Thymus (tissue), 14 donors: ENCODE measurements at places on chromosomes 7 and 10.

GRCh38 chr7:53520841-53521240, 485.4 kb downstream of the POM121L12 start:
- DNase-seq, result no peak

- DNase-seq, result no peak
These were observed 342.7 kb downstream of the GRID1 start for GRCh38 chr10:86023931-86024280.

GRCh38 chr10:44567471-44567870, 182.6 kb upstream of the CXCL12 start:
- no peak for DNase-seq

DNA sequence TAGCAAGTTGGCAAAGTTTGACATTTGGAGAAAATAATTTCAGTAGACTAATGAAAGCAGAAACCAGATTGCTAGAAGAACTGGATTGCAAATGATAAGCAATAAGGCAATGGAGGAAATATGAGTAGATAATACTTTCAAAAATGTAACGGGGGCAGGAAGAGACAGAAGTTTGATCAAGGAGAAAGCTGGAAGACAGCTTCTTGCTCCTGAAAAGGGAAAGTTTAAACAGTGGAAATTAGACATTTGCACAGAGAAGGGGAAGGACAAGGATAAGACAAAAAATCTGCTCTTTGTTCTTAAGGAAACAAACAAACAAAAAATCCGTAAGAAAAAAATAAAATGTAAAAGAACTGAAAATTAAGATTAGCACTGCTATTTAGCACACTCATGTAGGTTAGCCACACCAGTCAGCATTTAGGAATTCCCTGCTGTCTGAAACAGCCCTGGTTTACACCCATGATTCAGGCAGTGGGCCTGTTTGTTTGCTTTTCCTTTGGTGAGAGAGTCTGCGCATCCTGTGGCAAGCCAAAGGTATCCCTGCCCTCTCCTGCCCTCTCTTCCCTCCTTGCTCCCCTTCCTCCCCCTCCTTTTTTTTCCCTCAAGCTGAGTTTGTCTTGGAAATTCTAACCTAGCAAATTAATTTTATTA, 104.3 kb upstream of the CAV2 start:
- DNase-seq, result no peak

- no peak for DNase-seq
These were observed 366.5 kb upstream of the SEMA3C start for GRCh38 chr7:81285142-81285871.

GRCh38 chr10:88182601-88182930, 319.1 kb downstream of the PTEN start:
- no peak for DNase-seq

- no peak for DNase-seq
These were observed 249.8 kb upstream of the VSTM2A start for GRCh38 chr7:54292171-54292925.

- no peak for DNase-seq
These were observed 168.7 kb upstream of the LYZL1 start for GRCh38 chr10:29120216-29120615.

DNA sequence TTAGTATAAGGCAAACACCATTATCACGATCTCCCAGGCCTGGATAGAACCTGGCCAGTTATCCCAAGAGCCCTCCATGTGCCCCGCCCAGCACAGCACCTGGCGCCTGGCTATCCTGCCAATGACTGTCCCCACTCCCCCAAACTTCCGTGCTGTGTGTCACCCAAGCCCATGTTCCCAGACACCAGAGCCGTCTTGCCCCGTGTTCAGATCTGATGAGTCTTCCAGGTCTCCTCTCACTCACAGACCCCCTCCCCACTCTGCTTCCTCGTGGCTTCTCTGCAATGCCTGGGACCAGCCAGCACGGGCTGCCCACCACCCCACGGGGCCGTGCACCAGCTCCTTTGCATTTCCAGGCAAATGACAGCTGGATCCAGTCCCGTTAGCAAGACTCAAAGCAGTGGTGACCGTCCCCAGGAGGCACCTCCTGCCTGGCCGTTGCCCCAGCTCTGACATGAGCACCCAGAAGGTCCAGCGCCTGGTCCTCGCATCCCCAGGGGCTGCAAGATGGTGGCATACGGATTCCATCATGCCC, 43.8 kb upstream of the INPP5A start:
- DNase-seq, result no peak

DNA sequence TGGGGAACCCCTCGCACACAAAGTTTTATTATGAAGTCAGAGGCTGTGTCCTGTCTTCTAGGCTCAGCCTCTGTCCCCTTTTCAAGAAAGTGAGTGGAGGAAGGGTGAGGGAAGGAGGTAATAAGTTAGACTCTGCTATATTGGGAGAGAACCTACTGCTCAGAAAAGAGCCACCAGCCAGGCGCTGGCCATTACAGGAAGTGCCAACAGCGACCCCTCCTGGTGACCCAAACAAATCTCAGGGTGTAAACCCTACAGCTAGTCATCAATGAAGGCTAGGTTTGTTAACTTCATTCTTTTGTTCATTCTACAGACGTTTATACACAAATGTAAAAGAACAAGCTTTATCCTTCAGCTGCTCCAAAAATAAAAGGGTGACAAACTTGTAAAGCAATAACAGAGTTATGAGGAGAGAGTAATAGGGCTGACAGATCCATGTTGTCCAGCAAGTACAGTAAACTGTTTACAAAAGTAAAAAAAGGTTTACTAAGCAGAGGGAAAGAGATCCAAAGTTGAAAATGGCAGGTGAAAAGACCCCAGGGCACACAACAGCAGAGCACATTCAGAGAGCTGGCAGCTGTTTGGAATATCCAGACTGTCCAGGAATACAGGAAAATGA, 82.7 kb downstream of the FAM204A start:
- DNase-seq, result no peak

GRCh38 chr10:69697006-69697405, 67.0 kb downstream of the FAM241B start:
- no peak for DNase-seq

DNA sequence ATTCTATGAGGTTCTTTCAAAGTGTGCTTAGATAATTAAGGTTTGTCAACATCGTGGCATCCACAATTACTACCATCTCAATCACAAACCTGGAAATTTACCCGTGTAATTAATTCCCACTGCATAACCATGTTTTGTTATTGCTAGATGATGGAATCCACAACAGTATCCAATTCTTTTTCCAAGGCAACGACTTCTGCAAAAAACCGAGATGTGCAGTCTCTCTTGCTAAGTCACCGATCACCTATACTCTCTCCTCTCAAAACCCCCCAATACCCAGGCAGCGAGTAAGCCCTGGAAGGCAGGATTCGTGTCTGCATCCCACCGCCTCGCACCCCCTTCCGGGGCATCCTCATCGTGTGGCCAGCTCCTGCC, 678 bp upstream of the EIF4H start:
- no peak for DNase-seq

DNA sequence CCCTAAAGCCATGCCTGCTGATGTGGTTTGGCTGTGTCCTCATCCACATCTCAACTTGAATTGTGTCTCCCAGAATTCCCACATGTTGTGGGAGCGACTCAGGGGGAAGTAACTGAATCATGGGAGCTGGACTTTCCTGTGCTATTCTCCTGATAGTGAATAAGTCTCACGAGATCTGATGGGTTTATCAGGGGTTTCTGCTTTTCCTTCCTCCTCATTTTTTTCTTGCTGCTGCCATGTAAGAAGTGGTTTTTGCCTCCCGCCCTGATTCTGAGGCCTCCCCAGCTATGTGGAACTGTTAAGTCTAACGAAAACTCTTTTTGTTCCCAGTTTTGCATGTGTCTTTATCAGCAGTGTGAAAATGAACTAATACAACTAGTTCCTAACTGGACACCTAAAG, 11.8 kb downstream of the MACROH2A2 start:
- no peak for DNase-seq

- no peak for DNase-seq
These were observed 28.2 kb upstream of the ASAH2 start for GRCh38 chr10:50279489-50279888.

- DNase-seq, result no peak
These were observed 103.7 kb upstream of the ZPBP start for GRCh38 chr7:50196719-50197118.

DNA sequence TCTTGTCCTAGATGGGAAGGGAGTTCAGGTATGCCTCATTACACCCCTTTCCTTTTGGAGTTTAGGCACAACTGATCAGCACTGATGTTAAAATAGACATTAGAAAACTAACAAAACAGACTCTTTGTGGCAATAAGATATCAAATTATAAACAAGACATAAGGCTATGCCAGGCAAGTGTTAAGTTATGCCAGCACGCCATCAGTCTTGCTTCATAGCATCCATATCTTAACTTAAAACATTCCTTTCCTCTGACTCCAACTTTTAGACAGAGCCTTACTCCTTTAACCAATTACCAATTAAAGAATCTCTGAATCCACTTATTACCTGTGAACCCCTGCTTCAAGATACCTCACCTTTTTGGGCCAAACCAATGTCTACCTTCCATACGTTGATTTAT, 126.2 kb upstream of the ETV1 start:
- no peak for DNase-seq

DNA sequence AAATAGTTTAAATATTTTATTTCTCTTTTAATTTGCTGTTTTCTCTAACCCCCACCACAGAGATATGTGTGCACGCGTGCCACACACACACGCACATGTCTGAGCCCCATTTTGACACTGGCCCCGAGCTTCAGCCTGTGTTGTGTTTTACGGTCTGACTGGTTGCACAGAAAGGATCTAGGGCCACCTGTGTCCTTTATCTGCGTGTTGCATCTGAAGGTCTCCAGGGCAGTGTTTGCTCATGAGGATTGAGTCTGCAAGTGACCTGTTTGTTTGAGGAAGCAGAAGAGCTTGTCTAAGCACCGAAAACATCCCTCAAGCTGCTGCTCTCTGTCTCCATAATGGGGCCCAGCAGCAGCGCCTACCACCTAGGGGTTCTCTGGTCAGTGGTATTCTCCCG, 266.4 kb upstream of the LYZL1 start:
- no peak for DNase-seq

GRCh38 chr7:14858866-14859265, 43.7 kb downstream of the DGKB start:
- DNase-seq, result no peak

DNA sequence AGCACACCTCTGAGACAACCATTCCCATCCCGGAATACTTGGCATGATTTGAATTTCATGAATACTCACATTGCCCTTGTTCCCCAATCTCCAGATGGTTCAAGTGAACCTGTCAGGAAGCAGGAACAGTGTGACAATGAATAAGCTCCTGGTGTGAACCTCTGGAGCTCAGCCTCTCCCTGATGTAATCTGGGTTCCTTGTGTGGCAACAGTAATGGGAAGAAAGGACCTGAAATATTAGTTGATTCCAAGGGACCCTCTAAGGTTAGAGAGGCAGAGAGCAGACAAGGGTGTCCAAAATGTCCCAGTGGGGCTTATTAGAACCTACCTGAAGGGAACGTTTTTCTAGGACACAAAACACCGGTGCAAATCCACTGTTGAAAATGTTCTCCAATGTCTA, 8.5 kb downstream of the OR2A7 start:
- DNase-seq, result no peak

GRCh38 chr10:48526846-48527505, 77.9 kb downstream of the ARHGAP22 start:
- no peak for DNase-seq

GRCh38 chr7:988426-988911, 5.5 kb downstream of the CYP2W1 start:
- DNase-seq, result no peak

GRCh38 chr10:110260746-110261477, 43.8 kb downstream of the SMNDC1 start:
- no peak for DNase-seq

- DNase-seq, result no peak
These were observed 8.4 kb upstream of the CCNY start for GRCh38 chr10:35327790-35328403.

DNA sequence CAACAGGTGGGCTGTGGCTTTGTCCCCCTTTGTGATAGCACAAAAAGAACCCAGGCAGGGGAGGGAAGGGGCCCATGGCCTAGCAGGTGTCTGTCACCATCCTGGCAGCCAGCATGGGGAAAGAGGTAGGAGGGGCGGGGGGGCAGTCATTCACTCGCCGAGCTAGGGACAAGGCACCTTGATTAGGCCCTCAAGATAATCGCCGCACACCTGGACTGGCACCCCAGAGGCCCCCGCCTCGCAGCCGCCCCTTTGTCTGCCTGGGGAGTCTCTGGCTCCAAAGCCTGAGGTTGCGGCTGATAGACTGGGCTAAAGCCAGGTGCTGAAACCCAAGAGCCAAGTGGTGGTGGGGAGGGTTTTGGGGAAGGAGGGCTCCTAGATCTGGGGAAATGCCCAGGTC, 151.2 kb upstream of the PCBD1 start:
- no peak for DNase-seq

- DNase-seq, result no peak
These were observed 57.7 kb downstream of the ASB13 start for GRCh38 chr10:5608608-5609220.

DNA sequence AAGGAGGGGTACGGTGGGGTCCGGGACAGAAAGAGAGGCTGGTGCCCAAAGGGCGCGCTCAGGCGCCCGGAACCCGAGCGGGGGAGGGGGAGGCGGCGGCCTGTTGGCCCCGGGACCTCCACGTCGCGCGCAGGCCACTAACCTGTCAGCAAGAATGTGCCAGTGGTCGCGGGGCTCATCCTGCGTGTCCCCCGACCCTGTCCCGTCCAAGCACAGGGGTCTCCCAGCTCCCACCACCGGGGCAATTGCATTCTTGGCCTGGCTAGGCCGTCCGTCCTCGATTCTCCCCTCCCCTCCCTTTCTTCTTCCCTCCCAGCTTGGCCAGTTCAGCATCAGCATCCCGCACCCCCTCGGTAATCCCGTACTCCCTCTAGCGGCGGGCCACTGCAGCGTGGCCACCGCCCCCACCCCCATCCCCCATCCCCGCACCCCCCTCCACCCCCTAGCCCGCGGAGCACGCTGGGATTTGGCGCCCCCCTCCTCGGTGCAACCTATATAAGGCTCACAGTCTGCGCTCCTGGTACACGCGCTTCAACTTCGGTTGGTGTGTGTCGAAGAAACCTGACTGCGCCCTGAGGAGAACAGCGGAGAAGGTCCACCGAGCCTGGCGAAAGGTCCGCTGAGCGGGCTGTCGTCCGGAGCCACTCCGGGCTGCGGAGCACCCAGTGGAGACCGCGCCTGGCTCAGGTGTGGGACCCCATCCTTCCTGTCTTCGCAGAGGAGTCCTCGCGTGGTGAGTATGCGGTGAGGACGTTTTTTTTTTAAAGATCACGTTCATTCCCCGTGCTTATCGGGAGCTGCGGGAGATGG, at the start of gene SGCE:
SGCE (minus strand) TSS at position 286 of the 810 bp plus-strand sequence; CDS start at position 251, 35 bp downstream.
- DNase-seq, result peak; percentile 38

DNA sequence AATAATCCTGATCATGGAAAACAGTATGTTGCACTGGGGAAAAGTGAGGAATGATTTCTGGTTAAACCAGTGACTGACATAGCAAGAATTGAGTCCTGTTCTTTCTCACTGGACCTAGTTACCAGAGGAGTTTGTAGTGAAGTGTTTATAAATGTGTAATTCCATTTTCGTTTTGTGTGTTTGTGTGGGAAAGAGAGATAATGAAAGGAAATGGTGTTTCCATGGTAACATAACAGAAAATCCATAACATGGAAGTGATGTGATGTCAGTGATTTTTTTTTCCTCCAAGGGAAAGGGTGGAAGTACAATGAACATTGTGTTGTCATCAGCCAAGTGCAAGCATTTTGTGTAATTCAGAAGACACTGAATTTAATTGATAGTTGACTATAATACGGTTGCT, 283.9 kb downstream of the PLXDC2 start:
- no peak for DNase-seq

GRCh38 chr10:132392811-132393694, 3.9 kb upstream of the PWWP2B start:
- DNase-seq, result no peak

GRCh38 chr7:26291699-26292538, at the start of gene SNX10:
Gene SNX10, plus strand, starts transcription at chr7:26291862. Its CDS starts 54,581 bp downstream, at chr7:26346443.
- DNase-seq, result peak; percentile 89
